Activated CD4-positive, alpha-beta T cell treated with anti-CD3 and anti-CD28 coated beads, Interleukin-2, Interleukin-4, amounts not matched to agents 100 ng/mL and 50 ng/mL, durations not matched to agents 16 hours and 8 hours (primary cell): ENCODE measurements at places on chromosomes 16 and 17.

DNA sequence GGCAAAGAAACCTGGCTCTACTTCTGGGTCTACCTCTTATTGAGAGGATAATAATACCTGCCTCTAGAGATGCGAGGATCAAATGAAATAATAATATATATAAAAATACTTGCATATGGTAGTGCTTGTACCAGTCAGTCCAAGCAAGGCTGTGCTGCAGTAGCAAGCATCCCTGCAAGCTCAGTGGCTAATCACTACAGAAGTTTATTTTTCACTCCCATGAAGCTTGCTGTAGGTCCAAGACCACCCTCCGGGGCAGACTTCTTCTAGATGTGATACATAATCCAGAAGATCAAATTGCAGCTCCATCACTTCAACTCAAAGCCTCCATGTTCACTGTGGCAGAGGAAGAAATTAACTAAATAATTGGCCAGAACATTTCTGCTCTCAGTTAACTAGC is 48.9 kb upstream of the NKD1 start:
- no peak for DNase-seq

DNA sequence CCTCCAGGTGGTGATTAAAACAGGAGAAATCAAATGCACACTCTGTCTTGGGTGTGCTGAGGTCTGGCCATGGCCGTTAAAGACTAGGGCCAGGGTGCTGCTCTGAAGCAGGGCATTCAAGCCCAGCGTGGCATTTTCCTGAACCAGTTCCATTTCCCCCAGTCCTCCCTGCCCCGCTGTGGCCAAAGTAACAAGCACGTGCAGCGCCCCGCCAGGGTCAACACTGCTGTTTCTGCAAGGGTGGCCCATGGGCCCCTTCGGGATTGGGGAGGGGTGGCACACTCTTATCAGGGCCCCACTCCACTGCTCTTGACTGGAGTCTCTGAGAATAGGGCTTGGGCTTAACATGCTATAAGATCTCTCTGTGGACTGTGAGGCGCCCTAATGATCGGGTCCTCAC is 72.9 kb downstream of the IL21R start:
- DNase-seq: no peak

DNA sequence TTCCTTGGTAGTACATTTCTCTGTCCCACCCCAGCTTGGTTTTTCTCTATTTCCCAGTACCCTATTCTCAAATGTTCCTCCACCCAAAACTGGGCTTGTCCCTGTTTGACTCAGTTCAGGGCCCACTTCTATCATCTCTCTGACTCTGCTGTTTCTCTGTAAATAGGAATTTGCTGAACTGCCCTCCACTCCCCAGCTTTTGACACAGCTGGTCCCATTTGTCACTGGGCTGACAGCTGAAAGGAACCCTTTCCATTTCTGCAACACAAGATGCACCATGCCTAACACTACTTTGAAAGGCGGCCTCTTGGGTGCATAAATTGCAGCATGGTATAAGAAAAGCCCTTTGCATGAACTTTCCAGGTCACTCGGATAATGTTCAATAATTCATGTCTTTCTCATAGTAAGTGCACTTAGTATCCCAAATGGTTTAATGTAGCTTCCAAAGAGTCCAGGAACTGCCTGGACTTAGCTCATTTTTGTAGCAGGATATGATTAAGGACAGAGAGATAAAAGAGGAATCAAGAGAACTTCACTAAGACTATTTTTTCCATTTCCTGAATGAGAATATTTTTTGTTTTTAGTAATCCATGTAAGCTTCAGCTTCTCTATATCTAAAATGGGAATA is 256.7 kb downstream of the CDH11 start:
- DNase-seq: no peak

GRCh38 chr16:82071421-82071820 is 36.4 kb downstream of the HSD17B2 start:
- DNase-seq: no peak

- no peak for DNase-seq
These were observed 187.0 kb upstream of the TBX2 start for GRCh38 chr17:61212655-61213054.

GRCh38 chr17:45976391-45976754 is 22.7 kb upstream of the STH start:
- DNase-seq: no peak

DNA sequence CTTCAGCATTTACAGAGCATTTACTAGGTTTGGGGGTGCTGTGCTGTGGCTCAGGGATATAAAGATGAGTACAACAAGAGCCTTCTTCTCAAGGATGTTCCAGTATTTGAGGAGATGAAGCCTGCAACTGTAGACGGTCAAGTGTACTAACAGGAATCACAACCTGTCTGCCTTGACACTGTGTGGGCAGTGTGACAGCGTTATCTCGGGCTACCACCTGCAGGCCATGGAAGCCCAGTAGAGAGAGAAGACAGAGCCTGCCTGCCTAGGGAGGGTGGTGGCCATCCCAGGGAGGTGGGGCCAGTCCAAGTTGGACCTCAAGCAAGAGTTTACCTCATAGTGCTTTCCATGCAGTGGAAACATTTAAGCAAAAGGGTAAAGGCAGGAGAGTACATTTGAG is 215.1 kb upstream of the ASIC2 start:
- no peak for DNase-seq

- DNase-seq: no peak
These were observed 10.9 kb upstream of the MMD start for GRCh38 chr17:55432358-55433028.

DNA sequence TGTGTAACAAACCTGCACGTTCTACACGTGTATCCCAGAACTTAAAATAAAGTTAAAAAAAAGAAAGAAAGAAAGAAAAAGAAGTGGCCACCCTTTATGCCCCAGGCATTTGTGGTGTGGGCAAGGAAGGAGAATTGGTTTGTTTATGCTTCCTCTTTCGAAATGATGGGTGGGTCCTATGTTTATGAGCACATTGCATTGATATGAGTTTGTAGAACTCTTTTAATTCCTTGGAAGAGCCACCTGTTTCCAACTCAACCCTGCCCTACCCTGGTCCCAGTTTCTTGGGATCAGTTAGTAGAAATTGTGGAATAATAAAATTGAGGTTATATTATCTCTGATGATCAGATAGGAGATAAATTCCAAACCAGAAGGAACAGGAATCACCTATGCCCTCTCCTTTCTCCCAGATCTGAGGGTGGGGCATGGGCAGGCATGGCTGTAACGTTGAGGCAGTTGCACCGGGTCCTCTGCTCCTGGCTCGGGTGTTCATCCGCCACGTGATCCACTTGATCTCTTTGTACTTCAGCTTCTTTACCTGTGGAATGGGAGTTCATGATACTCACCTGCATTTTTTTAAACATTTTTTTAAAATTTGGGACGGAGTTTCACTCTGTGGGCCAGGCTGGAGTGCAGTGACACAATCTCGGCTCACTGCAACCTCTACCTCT is 15.9 kb downstream of the CHAD start:
- no peak for DNase-seq

- no peak for DNase-seq
These were observed 45.1 kb downstream of the OMG start for GRCh38 chr17:31251970-31252328.

DNA sequence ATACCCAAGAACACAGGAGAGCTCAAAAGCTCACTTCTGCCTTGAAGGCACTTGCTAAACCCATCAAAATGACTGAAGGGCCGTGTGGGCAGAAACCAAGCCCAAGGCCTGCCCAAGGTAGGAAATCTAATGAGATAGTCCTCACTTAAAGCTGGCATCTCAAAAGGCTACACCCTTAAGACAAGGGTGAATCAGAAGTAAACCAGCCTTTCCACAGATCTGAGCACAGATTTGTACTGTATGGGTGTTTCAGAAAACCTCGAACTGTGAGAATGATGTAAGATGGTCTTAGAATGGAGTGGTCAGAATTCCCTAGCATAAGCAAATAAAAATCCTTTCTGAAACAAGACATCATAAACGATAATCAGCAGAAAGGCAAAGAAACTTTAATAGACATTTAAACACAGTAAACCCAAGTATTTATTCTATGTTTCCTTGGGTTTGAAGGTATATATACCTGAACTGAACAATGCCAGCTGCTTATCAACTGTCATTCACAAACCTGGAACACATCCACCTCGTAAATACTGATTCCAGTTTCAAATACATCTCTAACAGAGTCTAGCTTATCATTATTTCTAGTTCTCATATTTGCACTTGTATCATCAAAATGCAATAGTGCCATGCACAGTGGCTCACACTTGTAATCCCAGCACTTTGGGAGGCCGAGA is 37.8 kb downstream of the GLG1 start:
- DNase-seq: no peak

GRCh38 chr16:15046692-15047376 is 9.0 kb downstream of the NTAN1 start:
- no peak for DNase-seq

DNA sequence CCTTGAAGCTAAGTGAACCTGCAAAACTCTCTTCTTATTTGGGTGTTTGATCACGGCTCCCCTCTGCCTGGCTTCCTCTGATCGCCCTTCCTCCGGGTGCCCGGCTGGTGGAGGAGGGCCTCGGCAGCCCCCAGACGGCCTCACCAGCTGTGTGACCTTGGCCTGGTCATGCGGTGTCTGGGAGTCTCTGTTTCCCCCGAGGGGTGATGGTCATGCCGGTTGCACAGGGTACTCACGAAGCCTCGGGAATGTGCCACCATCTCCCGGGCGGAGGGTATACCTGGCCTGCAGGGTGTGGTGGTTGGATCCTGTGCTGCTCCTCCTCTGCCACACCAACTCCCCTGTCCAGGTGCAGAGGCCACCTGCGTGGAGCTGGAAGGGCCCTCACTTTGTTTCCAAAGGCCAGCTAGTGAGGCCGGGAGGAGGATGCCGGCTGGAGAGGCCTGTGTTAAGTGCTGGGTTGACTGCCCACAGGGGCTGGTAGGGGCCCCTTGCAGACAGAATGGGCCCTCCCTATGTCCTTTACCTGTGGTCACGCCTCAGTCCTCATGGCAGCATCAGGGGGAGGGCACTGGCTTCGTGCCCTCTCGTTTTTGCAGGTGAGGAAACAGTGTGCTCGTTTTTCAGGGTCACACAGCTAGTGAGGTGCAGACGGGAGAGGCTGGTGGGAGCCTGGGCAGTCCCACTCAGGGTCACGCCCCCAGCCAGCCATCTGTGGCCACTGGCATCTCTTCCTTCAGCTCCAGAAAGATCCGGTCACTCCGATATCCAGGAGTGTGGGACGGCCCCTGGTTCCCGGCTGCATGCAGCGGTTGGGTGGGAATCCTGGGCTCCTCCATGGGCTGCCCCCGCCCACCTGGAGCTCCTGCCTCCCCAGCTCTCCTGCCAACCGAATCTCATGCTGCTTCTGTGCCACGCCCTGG is 148.5 kb upstream of the GSE1 start:
- no peak for DNase-seq

GRCh38 chr16:55056585-55057401 is 126.1 kb downstream of the IRX5 start:
- DNase-seq: no peak

- no peak for DNase-seq
These were observed 18.6 kb upstream of the ZNF629 start for GRCh38 chr16:30805370-30806169.

DNA sequence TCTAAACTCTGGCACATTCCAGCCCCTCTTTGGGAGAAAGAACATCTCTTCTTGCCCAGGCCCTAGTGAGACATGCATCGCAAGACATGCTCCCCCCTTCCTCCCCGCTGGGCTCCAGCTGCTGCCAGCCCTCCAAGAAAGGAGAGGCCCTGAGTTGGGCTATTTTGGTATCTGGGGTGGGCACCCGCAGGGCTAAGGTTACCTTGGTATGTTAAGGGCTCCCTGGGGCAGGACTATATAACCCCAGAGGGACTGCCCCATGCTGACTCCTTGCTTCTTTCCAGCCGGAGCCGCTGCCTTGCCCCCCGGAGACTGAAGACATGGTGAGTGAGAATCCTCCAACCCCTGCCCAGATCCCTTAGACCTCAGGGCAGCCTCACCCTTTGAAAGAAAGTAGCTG is at the start of gene MYL11:
Gene MYL11 (plus strand): TSS at position 265 of the 400 bp plus-strand sequence. CDS start 56 bp downstream, at position 321.
- no peak for DNase-seq

DNA sequence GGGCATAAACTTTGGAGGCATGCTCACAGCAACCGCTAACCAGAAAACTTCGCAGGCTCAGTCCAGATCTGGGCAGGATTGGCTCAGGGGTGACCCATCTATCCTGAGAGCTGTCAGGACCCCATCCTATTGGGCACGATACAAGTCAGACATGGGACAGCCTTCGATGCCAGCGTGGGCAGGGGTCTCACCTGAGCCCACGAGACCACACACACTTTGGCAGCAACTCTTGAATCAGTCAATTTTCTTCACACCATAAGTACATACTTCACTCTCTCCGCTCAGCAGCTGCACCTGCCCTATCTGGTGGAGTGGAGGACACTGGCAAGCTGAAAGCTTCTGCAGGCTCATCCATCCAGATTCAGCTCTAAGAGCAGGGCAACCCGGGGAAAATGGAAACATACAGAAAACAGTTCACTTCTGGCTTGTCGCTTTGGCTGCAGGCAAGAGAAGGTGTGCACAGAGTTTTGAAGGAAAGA is 48.3 kb downstream of the ZFHX3 start:
- no peak for DNase-seq

- no peak for DNase-seq
These were observed 64.1 kb upstream of the SREBF1 start for GRCh38 chr17:17900615-17901520.
